DND-41 (cell line): ENCODE measurements at places on chromosomes 5 and 9.

GRCh38 chr5:137090151-137090550 lies 409.0 kb downstream of the SPOCK1 start:
- no peak for DNase-seq

DNA sequence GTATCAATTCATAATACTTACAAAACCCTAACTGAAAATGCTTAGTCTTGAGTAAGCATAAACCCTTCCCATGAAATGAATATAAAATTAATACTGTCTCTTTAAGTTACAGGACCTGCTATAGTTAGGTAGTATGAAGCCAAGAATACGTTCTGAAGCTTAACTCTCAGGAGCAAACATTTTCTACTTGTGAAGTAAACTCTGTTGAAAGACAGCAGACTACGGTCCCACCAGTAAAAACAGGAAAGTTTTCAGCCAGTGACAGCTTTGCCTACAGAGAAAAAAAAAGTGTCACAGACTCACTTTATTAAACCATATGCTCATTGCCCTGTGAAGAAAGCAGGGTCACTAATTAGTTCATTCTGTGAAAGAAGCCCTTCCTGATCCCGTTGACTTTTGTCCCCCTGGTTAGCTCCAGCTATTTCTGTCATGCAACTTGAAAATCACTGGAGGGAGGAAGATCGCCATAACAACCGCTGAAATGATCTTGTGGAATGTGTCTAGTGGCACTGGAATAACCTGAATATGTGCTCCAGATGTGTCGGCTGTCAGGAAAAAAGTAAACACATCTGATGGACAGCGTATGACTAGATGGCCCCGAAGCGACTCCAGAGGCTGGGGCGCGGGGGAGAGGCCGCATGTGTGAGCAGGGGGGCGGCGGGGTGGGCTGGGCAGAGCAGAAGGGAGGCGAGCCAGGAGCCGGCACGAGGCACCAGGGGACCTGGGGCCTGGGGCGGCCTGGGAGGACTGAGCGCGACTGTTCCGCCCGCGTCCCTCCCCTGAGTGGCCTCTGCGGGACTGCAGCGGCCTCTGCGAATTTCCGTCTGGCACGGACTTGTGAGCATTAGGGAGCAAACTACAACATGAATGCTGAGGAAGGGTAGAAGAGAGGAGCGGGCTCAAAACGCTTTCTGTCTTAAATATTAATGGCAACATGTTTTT lies 41.9 kb downstream of the BNC2 start:
- DNase-seq = no peak

- DNase-seq = no peak
Measured at GRCh38 chr9:114894609-114895433, 35.6 kb downstream of the TNFSF8 start.

DNA sequence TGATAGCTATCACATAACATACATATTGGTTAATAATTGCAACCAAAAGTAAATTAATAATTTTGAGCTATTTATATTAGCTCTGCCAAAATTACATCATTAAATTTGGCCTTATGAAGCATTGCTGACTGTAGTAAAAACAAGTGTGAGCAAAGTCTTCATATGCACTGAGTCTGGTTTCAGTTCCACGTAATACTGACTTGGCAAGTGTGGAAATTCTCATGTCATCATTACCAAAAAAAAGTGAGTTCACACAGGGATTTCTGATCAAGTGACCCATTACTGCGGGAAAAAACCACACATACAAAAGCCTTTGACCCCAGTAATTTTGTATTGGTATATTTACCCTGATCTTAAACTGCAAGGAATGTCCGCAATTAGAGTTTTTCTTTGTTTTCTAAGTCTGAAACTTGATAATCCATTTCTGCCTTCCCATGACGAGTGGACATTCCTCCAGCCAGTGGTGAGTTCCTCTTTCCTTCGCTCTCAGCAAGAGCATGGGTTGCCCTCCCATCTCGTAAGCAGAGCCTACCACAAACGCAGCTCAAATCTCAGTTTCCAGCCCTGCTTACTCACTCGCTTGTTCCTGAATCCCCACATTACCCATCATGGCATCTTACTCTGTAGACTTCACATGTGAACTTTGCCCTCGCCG lies 220.2 kb upstream of the DMRT1 start:
- no peak for DNase-seq

- no peak for DNase-seq
Measured at GRCh38 chr9:114159691-114160090, 4.4 kb downstream of the COL27A1 start.

- DNase-seq = no peak
Measured at GRCh38 chr5:154196281-154196680, 5.7 kb downstream of the GALNT10 start.

GRCh38 chr5:141441571-141442170 lies 11.4 kb downstream of the PCDHGA12 start:
- DNase-seq = no peak

- no peak for DNase-seq
Measured at GRCh38 chr9:135700525-135700924, 1.2 kb upstream of the SOHLH1 start.

- DNase-seq = no peak
Measured at GRCh38 chr9:86285261-86285660, 2.9 kb upstream of the ISCA1 start.

DNA sequence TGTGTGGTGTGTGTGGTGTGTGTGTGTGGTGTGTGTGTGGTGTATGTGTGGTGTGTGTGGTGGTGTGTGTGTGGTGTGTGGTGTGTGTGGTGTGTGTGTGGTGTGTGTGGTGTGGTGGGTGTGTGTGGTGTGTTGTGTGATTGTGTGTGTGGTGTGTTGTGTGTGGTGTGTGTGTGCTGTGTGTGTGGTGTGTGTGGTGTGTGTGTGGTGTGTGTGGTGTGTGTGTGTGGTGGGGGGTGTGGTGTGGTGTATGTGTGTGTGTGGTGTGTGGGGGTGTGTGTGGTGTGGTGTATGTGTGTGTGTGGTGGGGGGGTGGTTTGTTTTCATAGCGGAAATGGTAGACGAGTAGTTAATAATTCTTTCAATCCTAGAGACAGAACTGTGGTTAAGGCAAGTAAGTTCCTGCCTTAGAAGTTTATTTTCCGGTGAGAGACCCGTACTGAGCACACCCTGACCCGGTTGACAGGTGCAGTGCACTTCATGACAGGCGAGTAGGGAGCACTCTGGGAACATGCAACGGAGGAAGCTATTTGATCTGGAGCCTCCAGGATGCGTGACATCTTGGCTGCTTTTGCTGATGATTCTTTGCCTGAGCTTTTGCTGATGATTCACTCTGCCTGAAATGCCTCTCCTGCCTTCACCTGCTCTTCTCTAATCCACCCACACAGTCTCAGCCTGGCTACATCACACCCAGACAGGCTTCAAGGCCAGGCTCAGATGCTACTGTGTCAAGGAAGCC lies 21.7 kb upstream of the FAT2 start:
- DNase-seq = peak; percentile 32

GRCh38 chr9:109272745-109273144 lies 48.1 kb downstream of the EPB41L4B start:
- no peak for DNase-seq

DNA sequence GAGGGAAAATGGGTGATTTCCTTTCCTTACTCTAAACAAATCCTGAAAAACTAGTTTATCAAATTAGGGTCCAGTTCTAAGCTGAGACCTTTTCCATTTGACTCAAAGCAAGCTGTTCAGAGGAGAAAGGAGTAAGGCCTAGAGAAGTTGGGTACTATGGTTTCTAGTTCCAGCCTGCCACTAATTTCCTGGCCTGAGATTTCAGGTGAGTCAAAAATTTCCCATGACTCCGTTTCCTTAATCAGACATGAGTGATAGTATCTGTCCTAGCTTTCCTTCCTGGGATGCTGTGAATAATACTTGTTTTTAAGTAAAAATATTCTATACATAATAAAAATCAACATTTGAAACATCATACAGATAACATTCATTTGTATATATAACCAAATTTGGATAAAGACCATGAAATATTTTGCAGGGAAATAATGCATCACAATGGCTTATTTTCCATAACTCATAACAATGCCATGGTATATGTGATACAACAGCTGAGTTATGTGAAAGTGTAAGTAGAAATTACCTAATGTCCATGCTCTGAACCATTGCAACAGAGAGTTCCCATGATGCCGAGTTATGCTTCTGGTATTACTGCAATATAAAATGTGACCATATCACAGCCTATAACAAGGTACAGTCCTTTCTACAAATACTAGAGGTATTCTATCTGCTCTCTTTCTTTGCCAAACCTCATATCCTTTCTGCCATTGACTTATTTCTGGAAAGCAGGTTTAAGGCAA lies 142.7 kb downstream of the MLLT3 start:
- no peak for DNase-seq

- DNase-seq = peak; percentile 33
Measured at GRCh38 chr9:129487658-129488483, 133.0 kb downstream of the C9orf50 start.
